ENCODE measurements at places on chromosomes 6 and 20.

DNA sequence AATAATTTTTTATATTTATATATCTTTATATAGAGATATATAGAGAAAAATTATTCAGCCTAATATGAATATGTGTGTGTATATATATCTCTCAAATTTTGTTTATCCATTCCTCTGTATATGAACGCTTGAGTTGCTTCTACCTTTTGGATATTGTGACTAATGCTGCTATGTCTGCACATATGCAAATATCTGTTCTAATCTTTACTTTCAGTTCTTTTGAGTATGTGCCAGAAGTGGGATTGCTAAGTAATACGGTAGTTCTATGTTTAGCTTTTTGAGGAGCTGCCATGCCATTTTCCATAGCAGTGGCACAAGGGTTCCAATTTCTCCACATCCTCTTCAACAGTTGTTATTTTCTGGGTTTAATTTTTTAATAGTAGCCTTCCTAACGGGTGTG is 72.8 kb upstream of the CEP85L start:
- no peak for DNase-seq

DNA sequence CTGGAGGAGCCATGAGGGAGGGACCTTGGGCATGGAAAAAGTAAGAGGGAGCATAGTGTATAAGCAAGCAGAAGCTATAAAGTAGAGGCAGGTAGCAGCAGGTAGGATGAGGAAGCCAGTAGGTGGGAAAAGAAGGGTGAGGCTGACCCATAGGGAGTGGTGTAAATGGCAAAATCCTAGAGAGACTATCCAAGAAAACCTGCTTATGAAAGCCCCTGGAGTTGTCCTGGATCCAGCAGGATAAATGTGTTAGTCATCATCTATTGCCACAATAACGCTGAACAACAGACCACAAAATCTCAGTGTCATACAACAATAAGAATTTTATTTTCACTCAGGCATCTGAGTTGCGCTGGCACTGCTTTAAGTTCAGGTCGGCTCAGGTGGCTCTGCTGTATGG is 30.2 kb downstream of the CHD6 start:
- no peak for DNase-seq

- DNase-seq = no peak
Measured at GRCh38 chr20:20373091-20373571, 5.2 kb downstream of the INSM1 start.

- no peak for DNase-seq
Measured at GRCh38 chr6:68967549-68968300, 332.6 kb downstream of the ADGRB3 start.

DNA sequence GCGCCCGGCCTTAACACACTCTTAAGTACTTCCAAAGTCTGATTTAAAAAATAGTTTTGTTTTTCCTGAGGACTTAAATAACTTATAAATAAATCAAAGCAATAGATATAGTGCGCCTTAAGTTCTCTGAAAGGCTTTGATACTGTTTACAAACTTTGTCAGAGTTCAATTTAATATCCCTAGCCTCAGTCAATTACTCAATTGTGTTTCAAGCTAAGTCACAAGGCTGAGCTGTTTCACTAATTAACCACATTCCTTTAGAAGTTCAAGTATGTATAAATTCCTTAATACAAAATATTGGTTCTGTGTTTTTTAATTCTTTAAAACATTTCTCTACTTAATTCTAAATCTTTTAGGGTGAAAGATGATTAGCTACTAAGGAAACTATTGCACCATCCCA is 178.4 kb upstream of the AGPAT4 start:
- DNase-seq = no peak

DNA sequence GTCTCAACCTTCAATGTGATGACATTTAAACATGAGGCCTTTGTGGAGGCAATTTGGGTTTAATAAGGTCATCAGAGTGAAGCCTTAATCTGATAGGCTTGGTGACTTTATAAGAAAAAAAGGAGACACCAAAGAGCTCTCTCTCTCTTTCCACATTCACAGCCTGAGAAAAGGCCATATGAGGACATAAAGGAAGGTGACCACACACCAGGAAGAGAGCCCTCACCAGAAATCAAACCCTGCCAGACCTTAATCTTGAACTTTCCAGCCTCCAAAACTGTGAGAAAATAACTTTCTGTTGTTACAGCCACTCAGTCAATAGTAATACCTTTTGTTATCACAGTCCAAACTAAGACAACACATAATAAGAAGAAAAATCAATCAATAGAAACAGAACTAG is 47.7 kb downstream of the COL12A1 start:
- no peak for DNase-seq

DNA sequence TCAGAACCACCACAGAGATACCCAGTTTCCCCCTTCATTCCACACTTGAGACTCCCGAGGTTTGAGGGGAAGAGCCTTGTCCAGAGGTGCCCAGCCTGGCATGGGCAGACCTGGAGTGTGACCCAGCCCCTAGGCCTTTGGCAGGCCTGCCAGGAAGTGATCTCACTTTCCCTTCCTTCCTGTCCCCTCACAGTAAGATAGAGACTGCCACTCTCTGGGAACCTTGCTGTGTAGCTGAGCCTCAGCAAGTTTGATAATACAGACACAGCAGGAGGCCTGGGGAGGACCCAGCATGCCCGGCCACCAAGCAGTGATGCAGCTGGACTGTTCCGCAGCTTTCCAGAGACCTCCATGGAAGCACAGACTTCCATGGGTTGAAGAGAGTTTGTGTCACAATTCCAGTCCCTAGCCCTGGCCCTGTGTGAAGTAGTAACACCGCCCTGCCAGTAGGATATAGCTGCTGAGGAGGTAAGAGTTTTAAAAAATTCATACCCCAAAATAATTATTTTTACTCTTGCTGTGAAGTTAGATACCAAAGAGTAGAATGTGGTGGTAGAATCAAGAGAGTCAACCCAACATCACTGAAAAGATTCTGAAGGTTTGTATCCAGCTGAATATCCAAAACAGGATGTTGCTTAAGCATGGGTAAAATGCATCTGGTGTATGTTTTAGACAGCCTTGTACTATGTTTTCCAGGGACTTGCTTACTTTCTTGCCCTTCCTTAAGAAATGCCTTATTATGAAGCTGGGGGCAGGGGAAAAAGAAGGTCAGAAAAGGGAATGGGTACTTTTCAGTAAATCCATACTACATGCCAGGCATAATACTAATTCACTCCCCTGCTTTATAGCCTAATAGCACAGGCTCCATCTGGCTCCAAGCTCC is 16.3 kb downstream of the PKIG start:
- DNase-seq = no peak

- DNase-seq = no peak
Measured at GRCh38 chr6:144566868-144567615, 281.9 kb downstream of the UTRN start.

DNA sequence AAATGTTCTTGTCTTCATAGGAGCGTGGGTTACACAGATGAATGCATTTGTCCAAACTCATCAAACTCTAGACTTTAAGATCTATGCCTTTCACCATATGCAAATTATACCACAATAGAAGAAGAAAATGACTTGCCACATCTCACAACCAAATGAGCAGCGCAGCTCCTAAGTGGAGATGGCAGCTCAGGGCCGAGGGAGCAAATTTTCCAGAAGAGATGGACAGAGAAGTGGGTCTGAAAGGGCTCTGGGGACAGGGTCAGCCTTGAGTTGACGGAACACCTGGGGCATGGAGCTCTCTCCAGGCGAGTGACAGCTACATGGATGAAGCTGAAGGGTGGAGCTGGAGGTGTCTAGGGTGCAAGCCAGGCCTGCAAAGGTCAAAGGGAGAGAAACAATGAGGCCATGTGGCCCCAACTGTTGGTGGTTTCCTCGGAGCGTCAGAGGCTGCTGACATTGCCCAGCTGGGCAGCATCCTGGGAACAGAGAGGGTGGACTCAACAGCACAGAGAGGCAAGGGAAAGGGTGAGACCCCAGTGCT is 228.3 kb downstream of the NRN1 start:
- no peak for DNase-seq

DNA sequence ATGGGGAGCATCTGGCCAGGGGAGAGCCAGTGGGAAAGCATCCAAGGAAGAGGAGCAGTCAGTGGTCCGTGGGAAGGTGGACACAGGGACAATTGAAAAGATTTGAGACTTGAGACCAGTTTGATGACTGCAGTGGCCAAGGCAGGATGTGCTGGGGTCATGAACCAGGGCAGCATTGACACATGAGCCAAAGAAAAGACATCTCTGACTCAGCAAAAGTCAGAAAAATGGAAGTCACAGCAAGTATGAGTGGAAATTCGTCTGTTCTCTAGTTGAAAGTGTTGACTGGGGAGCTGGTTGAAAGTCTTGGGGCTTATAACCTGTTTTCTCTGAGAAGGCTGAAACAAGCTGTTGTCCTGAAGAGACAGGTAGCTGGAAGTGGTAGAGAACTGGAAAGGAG is 31.3 kb downstream of the RAB22A start:
- no peak for DNase-seq

GRCh38 chr6:28254121-28254519 is 2.1 kb upstream of the ZKSCAN4 start:
- no peak for DNase-seq

- no peak for DNase-seq
Measured at GRCh38 chr6:56915832-56916231, 39.1 kb upstream of the BEND6 start.

GRCh38 chr6:85396159-85396808 is 53.6 kb upstream of the NT5E start:
- no peak for DNase-seq

DNA sequence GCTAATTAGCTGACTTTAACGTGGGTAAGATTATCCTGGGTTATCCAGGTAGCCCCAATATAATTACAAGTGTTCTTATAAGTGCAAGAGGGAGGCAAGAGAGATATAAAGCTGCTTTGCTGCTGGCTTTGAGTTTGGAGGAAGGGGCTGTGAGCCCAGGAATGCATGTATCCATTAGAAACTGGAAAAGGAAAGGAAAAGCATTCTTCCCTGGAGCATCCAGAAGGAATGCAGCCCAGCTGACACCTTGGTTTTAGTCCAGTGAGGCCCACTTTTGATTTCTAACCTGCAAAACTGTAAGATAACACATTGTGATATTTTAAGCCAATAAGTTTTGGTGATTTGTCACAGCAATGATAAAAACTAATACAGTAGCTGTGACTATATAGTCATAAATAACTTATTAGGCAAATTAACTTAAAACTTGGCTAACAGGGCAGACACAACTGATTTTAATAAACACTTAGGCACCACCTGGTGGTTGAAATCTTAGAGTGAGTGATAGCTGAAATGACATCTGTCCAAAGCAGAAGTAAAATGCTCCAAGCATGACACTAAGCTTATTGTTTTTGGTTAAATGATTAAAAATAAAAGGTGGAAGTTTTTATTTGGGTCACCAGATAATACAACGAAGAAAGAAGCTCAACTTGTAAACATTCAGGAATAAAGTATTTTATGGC is 35.6 kb downstream of the ADGRF4 start:
- DNase-seq = no peak

- no peak for DNase-seq
Measured at GRCh38 chr6:44969446-44970185, 358.5 kb upstream of the RUNX2 start.

GRCh38 chr20:7716286-7716972 is 223.8 kb downstream of the HAO1 start:
- DNase-seq = no peak

GRCh38 chr6:153210083-153210482 is 79.0 kb upstream of the RGS17 start:
- no peak for DNase-seq

GRCh38 chr20:57048027-57048869 is 218.2 kb downstream of the BMP7 start:
- no peak for DNase-seq

DNA sequence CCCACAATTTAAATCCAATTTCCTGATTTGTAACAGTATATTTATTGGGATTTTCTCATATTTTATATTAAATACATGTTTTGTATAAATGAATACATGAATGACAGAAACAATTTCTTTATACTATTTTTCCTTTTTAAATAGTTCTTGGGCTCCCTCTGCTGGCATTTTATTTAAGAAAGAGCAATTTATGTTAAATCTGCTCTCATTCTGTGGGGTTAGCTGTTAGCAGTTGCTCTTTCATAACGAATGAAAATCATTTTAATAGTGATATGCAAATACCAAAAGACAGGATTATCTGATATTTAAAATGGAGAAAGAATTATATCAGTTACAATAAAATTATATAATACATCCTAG is 118.3 kb downstream of the RALGAPA2 start:
- no peak for DNase-seq
